Activated naive CD4-positive, alpha-beta T cell (primary cell): ENCODE measurements at places on chromosomes 11 and 22.

- no peak for DNase-seq
Measured at GRCh38 chr22:37520776-37521191, 1.6 kb upstream of the CARD10 start.

GRCh38 chr11:36160091-36160490 is 129.1 kb downstream of the COMMD9 start:
- DNase-seq = no peak

DNA sequence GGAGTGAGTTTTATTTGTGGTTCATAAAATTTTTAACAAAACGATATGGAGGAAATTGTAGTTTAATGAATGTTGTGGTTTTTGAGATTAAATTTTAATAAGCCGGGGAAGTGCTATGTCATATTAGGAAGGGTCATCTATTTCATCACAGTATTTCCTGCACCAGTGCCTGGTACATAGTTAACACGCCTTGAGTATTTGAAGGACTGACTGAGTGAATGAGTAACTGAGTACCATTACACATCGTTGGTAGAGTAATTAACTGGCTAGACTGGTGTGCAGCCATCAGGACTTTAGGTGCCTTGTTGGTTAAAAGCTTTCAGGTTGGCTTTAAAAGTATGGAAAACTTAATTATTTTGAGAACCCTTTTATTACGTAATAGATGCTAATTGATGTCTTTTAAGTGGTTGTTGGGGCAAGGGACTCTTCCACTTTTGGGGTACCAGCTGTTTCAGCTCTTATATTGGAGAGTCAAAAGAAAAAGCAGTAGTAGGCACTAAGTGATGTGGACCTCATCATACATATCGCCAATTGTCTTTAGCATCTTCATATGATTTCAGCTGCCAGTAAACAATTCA is 101.8 kb downstream of the DDX10 start:
- no peak for DNase-seq

DNA sequence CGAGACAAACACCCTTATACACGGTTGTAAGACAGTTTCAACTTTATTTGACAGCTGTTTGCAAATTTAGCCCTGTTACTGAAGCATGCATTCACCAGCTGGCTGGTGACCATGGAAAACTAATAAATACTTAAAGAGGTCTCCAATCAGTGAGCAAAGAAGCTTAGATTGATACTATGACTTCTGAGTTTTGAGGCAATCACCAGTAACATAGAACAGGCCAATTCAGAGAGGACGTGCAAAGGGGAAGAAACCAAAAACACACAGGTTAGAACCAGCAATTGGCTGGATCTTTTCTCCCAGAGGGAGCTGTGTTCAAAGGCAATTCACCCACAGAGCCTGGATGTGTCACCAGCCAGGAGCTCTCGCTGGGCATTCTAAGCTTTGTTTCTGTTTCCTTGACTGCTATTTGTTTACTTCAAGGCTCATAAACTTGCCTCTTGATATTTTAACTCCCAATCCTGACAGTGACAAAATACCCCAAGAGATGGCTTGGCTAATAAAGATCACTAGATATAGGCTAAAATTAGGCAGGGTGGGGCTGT is 113.6 kb upstream of the MTMR2 start:
- DNase-seq = no peak

GRCh38 chr22:47023871-47024270 is 261.4 kb downstream of the TBC1D22A start:
- DNase-seq = no peak

- no peak for DNase-seq
Measured at GRCh38 chr22:33787645-33788456, 132.4 kb downstream of the LARGE1 start.

DNA sequence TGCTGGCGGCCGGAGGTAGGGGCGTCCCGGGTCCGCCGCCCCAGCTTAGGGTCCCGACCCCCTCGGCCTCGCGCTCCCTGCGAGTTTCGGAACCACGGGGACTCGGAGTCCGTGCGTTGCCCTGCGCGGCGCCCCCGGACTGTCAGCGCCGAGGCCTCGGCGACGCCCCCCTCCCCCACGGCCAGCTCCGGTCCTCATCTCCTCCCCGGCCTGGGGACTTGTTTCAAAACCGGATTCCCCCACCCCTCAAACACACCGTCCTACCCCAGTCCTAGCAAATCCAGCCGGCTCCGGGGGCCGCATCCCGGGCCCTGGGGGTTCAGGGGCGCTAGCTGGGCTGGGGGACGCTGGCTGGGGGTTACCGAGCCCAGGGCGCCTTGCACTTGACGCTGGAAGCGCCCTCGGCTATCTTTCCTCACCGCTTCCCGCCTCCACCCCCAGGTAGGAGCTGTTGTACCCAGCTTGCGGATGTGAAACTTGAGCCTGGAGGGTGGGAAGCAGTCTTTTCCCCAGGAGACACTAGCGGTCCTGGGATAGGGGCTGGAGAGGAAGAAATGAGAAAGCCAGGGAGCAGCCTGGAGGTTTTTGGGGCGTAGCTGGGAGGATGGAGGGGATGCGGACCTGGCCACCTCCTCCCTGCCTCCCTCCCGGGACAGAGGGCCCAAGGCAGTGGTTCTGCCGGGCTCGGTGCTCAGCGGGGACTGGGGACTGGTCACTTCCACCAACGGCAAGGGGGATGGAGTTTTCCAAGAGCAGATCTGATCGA is 550 bp downstream of the FBLN1 start:
- no peak for DNase-seq

GRCh38 chr11:115644856-115645255 is 140.6 kb upstream of the CADM1 start:
- DNase-seq = no peak

GRCh38 chr22:44348971-44349560 is 36.3 kb upstream of the SHISAL1 start:
- no peak for DNase-seq

- DNase-seq = no peak
Measured at GRCh38 chr22:36068776-36069344, 40.2 kb upstream of the RBFOX2 start.

GRCh38 chr11:1755692-1756561 is 5.5 kb upstream of the IFITM10 start:
- no peak for DNase-seq

GRCh38 chr11:100545970-100546369 is 141.1 kb upstream of the ARHGAP42 start:
- no peak for DNase-seq

DNA sequence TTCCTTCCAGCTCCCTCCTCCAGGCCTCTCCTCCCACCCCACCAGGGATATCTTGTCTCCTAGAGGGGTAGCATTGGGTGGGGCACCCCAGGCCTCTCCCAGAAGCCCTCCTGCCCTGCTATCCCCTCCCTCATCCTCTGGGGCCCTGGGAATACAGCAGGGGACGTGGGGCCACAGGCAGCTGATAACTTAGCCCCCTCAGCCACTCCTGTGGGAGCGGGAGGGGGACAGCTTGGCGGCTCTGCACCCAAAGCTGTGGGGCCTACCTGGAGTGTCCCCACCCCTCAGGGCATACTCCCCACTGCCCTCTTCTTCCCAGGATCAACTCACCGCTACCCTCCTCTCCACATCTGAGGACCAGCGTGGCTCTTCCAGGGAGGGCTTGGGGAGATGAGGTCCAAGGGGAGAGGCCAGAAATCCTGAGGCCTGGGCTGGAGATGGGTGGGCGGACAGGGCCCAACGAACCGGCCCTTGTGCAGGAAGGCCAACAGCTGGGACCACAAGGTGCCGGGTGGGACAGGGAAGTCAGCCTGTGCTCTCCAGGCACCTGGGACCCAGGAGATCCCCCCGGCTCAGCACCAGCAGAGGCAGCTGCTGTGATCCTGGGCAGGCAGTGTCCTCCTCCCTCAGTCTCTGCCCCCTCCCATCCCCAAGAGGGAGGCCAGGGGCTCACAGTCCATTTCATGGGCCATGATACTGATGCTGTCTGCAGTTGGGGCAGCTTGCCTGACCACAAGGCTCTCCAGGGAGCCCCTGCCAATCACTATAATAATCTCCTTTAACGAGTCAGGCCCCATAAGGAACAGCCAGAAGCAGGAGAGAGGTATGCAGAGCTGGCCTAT is 23.2 kb downstream of the NEAT1 start:
- no peak for DNase-seq

- no peak for DNase-seq
Measured at GRCh38 chr11:134072844-134073243, 4.0 kb downstream of the JAM3 start.

GRCh38 chr22:46070215-46070802 is 80.0 kb upstream of the PPARA start:
- DNase-seq = no peak

GRCh38 chr22:42581762-42582716 is 28.3 kb downstream of the SERHL2 start:
- DNase-seq = peak; percentile 74

- DNase-seq = no peak
Measured at GRCh38 chr22:28299309-28299708, 380.3 kb upstream of the PITPNB start.

DNA sequence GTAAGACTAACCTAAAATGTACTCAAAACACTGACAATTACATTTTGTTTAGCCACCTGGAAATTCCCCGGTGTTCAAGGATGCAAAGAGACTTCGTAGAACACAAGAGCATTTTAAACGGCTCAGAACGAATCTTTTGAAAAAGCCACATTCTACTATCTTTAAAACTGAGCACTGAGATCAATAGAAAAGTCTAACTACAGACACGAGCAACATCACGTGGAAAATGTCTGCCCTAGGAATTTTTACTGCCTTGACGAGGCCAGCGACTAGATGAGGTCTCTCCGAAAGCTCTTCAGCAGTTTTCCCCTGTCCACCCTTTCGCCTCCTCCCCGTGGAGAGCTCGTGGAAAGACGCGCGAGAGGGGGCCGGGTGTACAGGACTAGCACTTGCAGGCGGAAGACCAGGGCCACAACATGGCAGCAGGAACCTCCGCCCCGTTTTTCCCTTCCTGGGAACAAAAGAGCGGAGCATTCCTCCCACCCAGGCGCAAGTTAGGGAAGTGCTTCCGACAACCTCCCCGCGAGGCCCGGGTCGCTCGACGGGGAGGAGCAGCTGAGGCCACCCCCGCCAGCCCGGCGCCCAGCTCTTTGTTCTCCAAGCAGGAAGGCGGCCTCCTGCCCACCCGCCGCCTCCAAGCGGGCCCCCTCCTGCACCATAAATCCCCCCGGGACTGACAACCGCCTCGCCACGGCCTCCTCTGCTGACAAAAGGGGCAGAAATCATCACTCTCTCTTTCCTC is 1.1 kb downstream of the EIF4G2 start:
- peak; percentile 43 for DNase-seq

GRCh38 chr11:6321356-6321755 is 1.1 kb upstream of the CAVIN3 start:
- DNase-seq = no peak

- no peak for DNase-seq
Measured at GRCh38 chr11:125768336-125769046, 10.1 kb downstream of the PATE2 start.

- DNase-seq = no peak
Measured at GRCh38 chr22:31945443-31945855, 1.1 kb downstream of the YWHAH start.

GRCh38 chr11:120043328-120043945 is 94.5 kb downstream of the TRIM29 start:
- no peak for DNase-seq

DNA sequence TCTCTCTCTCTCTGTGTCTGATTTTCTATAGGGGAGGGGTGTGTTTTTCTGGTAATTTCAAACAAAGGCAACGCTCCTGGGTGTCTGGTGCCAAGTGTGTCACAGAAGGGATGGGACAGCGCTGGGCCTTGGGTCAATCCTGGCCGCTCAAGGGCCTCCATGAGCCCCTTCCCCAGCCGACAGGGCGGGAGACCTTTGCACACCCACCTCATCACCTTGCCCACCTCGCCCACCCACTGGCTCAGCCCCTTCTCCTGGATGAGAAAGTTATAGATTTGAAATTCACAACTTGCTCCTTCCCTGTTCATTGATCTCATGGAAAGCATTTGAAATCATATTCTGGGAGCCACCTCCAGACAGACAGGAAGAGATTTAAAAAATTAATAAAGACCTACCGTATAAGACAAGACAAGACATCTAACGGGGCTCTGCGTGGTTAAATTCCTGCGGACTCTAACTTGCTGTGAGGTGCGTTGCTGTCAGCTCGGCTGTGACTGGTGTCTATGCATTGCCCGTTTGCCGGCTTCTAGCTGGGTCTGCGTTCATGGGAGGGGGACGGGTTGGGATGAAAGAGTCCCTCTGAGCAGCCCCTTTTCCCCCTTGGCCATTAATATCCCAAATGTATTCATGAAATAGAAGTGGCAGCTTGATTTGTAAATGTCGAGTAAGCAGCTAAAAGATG is 27.0 kb downstream of the MPPED1 start:
- no peak for DNase-seq

GRCh38 chr22:39070186-39070585 is 6.9 kb upstream of the APOBEC3G start:
- no peak for DNase-seq

GRCh38 chr11:71242391-71242790 is 10.0 kb downstream of the SHANK2 start:
- no peak for DNase-seq

DNA sequence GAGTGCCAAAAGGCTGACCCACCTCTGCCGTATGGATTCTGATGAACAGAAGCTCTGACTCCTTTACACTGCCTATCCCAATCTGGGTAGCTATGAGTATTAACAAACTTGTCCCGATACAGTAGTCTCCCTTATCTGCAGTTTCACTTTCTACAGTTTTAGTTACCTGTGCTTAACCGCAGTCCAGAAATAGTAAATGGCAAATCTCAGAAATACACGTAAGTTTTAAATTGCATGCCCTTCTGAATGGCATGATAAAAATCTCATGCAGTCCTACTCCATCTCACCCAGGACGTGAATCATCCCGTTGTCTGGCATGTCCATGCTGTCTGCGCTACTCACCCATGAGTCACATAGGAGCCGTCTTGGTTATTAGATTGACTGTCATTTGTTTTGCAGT is 68.8 kb downstream of the SNX19 start:
- DNase-seq = no peak
